ENCODE measurements at places on chromosomes 3 and 15. TPM values are rescaled to one million over a fixed set of nuclear protein-coding genes. Genes with fewer than 3 reads are reported as not detected.
A peak's percentile ranks its signal among the peaks of the same experiment; 100 is the strongest.

- DNase-seq, result no peak
Observed at GRCh38 chr15:26580943-26581342, 191.9 kb downstream of the GABRB3 start.

- peak; percentile 65 for DNase-seq
Observed at GRCh38 chr15:48177766-48178647, at the start of gene MYEF2. MYEF2 (minus strand) TSS chr15:48178295; CDS start chr15:48178237, 58 bp downstream.

DNA sequence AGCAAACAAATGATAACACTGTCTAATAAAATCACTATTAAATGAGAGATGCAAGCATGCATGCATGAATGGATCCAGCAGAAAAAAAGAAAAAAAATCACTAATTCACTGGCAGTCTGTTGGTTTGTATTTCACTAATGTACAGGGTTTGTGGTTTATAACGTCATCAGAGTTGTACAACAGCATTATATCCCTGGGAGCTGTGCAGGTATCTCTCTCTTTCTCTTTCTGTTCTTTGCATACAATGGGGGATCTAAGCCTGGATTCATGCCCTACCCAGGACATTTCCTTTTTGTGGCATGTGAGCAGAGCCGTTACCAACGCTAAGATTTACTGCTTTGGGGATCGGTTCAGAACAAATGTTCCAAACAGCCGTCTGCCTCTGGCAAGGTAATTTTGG, 229.5 kb downstream of the SOX2 start:
- DNase-seq, result no peak

DNA sequence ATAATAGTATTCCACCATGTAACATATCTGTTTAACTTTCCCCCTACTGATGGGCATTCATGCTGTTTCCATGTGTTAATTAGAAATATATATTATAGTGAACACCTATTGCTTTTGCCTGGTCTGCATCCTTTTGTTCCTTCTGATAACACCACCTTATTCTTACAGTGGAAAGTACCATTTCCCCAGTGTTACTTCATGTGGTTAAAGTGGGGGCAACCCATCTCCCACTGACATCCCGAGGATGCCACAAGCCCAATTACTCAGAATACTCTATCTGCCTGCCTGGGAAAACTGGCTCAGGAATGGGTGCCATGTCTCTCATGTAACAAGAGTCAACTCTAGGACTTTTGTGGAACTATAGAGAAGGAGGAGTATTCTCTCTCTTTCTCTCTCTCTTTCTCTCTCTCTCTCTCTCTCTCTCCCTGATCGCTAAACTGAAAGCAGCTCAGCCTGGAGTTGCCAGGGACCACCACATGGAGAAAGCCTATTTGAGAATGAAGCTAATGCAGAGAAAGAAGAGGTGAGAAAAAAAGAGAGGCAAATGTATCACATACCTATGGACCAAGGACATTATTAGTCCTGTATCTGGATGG, 66.4 kb upstream of the PPIB start:
- DNase-seq, result no peak

GRCh38 chr3:127745656-127746399, 73.1 kb downstream of the ABTB1 start:
- DNase-seq, result no peak

DNA sequence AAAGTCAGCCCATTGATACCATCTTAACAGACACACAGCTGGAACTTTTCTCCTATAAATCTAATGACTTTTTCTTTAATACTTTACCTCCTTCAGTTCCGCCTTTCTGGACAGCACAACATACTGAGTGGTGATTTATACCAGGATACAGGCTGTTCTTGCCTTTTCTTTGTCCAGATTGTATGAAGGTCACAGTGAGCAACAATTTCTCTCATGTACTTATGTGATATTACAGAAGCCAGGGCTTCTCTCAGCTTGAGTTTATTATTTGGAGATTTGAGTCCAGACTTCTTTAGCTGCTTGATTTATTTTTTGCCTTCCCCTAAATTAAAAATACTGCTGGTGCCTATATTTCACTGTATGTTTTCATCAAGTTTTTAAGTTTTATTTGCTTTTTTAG, 976.0 kb downstream of the ROBO2 start:
- DNase-seq, result no peak

DNA sequence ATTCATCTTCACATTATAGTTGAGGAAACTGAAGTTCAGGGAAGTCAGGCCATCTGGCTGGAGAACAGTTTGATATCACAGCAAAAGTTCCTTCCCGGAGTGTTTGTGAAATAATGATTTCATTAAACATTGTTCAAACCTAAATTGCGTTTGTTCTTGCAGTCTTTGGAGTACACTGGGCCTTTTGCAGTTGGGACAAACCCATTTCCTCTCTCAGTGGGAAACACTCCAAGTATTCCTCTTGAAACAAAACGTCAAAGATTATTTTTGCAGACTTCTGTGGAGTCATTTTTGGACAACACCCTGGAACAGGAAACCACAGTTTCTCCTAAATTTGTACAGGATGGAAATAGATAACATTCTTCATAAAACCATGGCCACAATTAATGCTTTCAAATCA, 287.5 kb downstream of the PTPRG start:
- no peak for DNase-seq

DNA sequence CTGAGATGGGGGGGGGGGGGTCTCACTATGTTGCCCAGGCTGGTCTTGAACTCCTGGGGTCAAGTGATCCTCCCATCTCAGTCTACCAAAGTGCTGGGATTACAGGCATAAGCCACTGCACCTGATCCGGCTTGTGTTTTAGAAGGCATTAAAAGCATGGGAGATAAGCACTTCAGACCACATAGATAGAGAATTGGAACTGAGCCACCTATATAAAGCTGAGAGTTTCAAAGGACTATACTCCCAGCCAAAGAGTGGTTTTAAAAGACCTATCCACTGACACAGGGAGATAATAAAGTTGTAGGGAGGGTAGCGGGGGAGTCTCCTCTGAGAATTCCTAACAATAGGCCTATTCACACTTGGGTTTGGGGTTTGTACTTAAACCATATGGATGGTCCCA, 34.8 kb downstream of the DENND4A start:
- no peak for DNase-seq

GRCh38 chr15:49923671-49924070, 195.4 kb downstream of the ATP8B4 start:
- DNase-seq, result no peak

- no peak for DNase-seq
Observed at GRCh38 chr3:65615329-65615728, 423.4 kb downstream of the MAGI1 start.

- no peak for DNase-seq
Observed at GRCh38 chr15:60673918-60674558, 195.1 kb upstream of the ICE2 start.

DNA sequence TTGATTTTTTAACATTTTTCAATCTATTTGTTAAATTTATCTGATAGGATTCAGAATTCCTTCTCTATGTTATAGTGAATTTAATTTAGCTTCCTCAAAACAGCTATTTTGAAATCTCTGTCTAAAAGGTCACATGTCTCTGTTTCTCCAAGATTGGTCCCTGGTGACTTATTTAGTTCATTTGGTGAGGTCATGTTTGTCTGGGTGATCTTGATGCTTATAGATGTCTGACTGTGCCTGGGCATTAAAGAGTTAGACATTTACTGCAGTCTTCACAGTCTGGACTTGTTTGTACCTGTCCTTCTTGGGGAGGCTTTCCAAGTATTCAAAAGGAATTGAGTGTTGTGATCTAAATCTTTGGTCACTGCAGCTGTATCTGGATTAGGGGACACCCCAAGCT, 169.5 kb upstream of the C2CD4B start:
- DNase-seq, result no peak

DNA sequence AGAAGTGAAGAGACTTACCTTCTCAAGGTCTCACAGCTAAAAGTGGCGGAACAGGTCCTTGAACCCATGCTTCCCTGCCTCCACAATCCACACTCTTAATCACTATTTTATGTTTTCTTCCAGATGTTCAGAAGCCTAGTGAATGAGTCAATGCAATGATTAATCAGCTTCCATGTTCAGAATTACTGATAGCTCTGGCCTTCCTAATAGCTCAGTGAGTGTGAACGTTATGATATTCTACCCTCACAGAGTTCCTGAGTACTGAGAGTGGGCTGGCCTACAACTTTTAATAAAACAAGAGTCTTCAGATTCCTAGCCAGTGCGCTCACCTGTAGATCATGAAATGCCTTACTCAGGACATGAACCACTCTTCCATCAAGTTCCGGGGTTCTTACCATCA, 443.0 kb upstream of the ADAMTS9 start:
- DNase-seq, result no peak

DNA sequence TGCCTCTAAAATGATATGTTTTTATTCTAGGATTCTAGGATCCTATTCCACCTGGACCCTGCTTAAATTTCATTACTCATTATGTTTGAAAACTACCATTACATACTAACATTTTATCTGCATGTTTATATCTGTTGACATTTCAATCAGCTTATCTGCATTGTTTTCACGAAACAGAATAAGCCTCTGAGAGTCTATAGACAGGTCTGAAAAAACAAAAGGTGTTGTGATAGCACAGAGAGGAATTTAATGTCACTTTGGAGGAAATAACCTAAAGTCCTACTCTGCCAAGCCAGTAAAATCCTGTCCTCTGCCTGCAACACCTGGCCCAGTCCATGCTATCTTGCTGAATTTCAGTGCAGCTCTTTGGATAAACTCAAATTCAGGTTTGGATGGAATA, 315.2 kb downstream of the ZBTB20 start:
- no peak for DNase-seq

GRCh38 chr15:89218531-89218930, 2.8 kb downstream of the RLBP1 start:
- no peak for DNase-seq

Gene TMEM108
- not detected for total RNA-seq

Gene PLEKHO2
- total RNA-seq, result 31.2 TPM

Gene GOLGA6L10
- 2.4 TPM for total RNA-seq

Gene LSAMP
- total RNA-seq, result not detected

Data from natural killer cell treated with Interleukin-12 subunit alpha and Interleukin-12 subunit beta and Interleukin-15 and Interleukin-18, amount 100 ng/mL, for 72 hours (primary cell).